ENCODE measurements at places on chromosomes 12 and 14.

- DNase-seq: no peak
Observed at GRCh38 chr12:55818140-55818728, 393 bp downstream of the ORMDL2 start.

DNA sequence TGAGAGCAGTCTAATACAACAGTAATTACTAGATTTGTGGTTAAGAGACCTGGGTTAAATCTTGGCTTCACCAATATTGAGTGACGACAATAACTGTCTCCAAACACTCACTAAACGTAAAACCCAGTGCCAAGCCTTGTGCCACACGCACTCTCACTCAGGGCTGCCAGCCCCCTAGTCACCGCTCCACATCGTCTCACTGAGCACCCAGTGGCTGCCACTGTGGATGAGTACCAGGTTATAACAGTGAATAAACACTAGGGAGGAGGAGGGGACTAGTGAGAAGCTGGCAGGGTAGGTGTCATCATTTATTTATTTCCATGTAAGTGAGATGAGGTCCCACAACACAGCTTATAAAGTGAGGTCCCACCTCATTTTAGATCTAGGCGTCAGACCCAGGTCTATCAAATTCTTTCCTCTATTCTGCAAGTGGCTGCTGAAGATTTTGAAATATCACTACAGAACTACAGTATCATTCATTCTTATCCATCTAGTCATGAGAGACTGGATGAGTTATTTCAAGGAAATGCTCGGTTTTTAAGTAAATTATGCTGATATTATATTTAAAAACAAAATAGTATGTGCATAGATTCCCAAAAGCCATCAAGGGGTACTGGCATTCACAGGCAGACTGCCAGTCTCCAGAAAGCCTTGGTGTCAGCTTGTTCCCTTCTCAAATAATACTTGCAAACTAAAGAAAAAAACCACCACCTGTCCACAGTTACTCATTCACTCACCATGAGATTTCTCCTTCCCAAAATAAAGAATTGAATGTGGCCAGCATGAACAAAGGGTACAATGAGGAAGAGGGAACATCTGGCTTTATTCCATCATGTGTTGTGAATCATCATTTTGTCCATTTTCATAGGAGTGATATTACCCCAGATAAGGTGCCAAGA is 84.0 kb downstream of the PTPN21 start:
- no peak for DNase-seq

DNA sequence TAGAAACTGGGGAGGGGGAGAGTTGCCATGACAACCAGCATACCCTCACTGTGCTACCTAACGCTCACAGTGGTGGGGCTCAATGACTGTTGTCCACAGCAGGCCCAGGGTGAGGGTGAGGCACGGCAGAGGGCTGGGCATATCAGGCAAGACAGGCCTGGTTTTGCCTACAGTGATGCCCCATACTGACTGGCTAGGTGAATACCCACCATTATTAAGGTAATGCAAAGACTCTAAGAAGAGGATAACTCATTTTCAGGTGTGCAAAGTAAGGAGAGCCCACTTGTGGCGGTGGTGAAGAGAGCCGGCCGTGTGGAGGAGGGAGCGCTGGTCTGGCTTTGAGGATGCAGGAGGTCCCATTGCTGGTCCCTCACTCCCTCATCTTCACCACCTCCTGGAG is 422.3 kb downstream of the FUT8 start:
- DNase-seq: no peak

DNA sequence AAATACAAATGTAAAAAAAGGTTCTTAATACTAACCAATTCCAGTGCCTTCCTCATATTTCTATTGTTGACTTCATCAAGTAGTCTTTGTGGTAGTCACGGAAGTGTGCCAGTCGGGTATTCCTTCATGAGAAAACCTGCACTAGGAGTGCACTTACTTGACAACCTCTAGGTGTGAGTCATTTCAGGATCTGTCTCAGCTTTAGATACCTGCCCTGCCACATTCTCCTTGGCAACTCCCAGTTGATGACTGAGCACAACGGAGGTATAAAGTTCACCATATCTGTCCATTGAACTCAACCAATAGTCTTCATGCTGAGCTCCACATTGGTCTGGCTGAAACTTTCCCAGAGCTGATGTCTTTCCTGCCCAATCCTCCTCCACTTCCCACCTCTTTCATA is 215.7 kb downstream of the SYT10 start:
- DNase-seq: no peak

DNA sequence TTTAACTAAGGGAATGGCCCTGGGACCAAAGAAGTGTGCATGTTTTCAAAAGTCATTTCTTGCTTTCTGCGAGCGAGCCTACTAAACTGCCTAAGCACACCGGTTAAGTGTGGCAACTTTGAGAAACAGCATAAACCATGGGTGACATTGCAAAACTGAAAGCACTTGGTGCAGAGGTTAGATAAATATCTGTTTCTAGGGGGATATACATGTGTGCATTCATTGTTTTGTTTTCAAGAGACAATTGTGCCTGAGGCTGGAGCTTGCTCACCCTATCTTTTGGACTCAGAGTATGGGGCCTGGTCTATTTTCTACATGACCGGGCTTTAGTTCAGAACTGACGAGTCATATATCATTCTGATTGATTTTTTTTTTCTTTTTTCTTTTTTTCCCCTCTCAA is 923.4 kb downstream of the NRXN3 start:
- no peak for DNase-seq

DNA sequence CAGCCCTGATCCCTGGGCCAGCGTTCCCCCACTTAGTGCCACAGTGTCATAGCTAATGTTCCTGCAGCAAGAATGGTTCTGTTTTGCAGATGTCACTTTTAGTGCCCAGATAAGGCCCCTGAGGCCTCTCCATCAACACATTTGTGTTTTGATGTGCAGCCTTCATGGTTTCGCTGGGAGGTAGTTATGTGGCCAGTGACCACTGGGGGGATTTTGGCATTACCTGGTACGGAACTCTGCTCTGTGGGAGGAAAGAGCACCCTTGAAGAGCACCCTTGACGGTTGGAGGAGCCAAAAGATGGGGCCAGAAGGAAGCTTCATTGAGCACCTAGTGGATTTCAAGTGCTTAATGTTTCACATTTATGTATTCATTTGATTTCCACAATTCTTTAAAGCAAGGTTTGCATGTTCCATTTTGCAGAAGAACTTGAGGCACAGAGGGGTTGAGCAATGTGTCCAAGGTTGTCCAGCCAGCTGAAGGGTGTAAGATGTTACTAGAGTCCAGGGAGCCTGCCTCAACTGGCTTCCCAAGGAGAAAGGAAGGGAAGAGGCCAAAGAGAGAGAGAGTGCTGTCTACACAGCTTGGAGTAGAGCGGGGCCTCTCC is 13.0 kb downstream of the SERPINA11 start:
- no peak for DNase-seq

DNA sequence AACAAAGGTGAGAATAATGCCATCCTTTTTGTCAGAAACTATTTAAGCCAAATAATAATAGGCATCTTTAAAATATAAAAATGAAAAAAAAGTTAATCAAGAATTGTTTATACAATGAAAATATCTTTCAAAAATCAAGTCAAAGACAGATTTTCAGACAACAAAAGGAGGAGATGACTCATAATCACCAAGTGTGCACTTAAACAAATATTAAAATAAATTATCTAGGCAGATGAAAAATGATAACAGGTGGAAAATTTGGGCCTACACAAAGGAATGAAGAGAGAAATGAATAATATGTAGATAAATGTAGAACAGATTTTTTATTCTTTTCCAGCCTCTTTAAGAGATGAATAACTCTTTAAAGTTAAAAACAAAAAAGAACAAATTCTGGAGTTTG is 250.0 kb upstream of the PLEKHG7 start:
- DNase-seq: no peak

- DNase-seq: peak; percentile 17
Observed at GRCh38 chr14:94028450-94028826, 2.3 kb downstream of the OTUB2 start.

DNA sequence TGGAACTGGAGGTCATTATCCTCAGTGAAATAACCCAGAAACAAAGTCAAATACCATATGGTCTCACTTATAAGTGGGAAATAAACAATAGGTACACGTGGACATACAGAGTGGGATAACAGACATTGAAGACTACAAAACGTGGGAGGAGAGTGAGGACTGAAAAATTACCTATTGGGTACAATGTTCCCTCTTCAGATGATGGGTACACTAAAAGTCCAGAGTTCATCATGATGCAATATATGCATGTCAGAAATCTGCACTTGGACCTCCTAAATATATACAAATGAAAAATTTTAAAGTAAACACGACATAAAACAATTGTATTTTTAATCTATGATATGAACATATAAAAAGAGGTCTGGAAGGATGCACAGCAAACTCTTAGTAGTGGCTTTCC is 71.2 kb downstream of the SLC38A4 start:
- no peak for DNase-seq

DNA sequence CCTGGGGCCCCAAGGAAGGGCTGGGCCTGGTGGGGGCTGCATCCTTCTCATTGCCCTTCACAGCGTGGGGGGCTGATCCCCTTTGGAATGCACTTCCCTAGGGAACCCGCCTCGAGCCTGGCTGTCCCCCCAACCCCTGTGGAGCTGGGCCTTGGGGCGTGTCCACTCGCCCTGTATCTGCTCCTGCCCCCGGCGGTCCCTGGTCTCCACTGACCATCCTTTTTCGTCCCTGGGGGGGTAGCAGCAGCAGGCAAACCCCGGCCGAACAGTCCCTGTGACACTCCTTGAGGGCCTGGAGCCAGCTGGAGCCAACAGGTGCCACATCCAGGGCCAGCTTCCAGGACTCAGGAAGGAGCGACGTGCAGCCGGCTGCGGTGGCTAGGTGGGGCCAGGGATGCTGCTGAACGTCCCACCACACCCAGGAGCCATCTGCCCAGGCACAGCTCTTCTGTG is 9.4 kb upstream of the GPR132 start:
- no peak for DNase-seq

DNA sequence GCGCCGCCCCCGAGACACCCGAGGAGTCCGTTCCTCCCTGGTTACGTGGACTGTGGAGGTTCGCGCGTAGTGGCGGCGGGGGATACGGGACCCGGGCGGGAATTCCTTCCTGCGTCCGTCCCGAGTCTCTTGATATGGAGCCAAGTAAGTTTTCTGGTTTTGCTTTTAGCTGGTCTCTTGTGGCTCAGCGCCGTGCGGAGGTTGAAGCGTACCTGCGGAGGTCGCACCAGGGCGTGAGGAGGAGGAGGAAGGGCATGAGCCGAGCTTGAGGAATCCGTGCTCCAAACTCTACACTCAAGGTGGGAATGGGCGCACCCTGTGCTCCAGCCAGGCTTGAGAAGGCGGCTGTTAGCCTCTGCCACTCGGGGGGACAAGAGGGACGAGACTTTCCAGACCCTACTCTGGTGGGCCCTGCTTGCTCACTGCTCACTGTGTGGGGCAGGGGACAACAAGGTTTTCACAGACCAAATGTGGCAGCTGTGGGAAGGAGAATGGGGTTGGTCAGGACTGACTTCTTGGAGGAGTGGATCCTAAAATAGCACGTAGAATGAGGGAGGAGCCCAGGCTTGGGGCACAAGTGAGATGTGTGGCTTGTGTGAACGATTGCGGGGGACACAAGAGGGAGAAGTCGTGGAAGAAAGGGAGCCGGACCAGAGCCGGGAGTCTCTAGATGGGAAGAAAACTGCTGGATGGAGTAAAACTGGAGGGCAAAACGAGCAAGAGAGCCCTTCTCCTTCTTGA is 577 bp downstream of the ATG101 start:
- DNase-seq: no peak

GRCh38 chr14:58699681-58700205 is 62.0 kb downstream of the DACT1 start:
- no peak for DNase-seq

DNA sequence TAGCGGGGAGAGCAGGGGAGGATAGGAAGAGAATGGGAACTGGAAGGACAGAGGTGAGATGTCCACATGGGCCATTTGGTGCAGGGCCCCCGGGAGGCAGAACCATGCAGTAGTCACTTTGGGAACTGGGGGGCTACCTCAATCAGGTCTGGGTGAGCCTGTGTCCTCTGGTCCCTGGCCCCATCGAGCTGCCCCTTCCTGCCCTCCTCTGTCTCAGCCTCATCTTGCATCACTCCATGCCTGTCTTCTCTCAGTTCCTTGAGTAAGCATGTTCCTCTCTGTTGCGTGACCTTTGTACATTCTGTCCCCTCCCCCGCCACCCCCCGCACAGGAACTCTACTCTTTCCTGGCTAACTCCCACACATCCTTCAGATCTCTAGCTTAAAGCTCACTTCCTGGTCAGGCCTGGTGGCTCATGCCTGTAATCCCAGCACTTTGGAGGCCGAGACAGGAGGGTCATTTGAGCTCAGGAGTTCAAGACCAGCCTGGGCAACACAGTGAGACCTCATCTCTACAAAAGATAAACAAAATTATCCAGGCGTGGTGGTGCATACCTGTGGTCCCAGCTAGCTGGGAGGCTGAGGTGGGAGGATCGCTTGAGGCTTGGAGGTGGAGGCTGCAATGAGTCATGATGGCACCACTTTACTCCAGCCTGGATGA is 23.2 kb downstream of the FOS start:
- DNase-seq: no peak

DNA sequence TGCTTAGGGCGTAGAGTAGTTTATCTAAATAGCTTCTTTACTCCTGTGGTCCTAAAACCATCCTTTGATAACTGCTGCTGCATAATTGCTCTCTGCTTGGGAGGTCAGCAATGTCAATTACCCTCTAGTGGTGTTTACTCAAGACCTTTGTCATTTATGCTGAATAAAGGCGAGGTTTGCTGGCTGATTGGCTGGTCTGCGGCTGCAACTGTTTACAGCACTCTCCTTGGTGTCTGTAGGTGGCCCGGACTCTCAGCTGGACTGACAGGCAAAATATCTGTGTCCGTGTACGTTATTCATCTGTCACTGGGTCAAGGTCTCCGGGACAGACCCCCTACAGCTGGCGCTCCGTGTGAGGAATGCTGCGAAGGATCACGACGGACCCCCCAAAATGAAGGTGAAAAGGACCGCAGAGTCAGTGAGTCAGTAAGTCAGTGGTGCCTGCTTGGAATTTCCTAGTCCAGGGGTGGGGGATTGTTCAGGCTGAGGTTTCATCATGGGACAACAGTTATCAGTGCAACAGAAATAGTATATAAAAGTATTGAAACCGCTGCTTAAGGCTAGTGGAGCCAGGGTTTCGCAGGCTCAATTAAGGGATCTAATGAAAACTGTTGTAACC is 253.3 kb upstream of the DIO2 start:
- DNase-seq: no peak

DNA sequence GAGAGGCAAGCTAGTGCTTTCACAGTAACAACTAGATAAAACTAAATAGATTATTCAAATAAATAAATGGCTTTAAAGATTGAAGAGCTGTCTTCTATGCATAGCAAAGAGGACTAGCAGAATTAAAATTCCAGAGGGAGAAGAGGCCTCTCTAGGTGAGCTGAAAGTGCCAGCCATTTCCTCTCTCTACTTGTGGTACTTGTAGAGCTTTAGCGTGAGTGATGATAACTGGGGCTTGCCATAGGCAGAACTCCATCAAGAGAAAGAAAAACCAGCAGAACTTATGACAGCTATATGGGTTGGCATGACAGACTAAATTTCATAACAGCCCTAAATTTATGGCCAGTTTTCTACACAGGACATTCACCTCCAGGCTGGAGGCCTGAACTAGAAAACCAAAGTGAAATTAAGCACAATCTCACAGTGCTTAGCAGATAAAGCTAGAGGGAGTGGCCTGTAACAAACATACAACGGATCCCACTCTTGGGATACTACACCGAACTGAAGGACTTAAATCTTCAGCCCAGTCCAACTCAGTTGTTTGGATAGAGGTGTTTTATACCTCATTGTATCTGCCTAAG is 11.0 kb downstream of the SPTLC2 start:
- no peak for DNase-seq

- DNase-seq: no peak
Observed at GRCh38 chr14:100712490-100712889, 14.2 kb upstream of the DLK1 start.

Data from stimulated activated CD8-positive, alpha-beta memory T cell treated with anti-CD3 and anti-CD28 coated beads, Interleukin-15, amount 100 ng/mL, for 48 hours (primary cell).